ENCODE measurements at places on chromosomes 4 and X. TPM values are rescaled to one million over a fixed set of nuclear protein-coding genes. Genes with fewer than 3 reads are reported as not detected.

Gene GPC3
- 2.3 TPM for total RNA-seq

DNA sequence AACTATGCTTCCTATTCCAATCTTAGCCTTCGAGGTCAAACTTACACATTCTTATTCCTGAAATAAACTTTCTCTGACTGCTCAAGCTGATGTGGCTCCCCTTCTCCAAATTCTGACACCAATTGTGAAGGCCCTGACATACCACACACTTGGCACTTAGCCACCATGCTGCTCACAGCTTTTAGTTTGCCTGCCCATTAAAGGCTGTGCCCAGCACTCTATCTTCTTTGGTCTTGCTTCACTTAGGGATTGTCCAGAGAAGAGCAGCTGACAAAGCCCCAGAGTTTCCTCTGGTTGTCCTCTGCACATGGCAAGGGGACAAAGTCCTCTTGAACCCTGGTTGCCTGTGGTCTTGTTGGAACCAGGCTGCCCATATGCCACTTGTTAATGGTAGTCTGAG is 126.1 kb downstream of the ARHGEF9 start:
- no peak for DNase-seq

DNA sequence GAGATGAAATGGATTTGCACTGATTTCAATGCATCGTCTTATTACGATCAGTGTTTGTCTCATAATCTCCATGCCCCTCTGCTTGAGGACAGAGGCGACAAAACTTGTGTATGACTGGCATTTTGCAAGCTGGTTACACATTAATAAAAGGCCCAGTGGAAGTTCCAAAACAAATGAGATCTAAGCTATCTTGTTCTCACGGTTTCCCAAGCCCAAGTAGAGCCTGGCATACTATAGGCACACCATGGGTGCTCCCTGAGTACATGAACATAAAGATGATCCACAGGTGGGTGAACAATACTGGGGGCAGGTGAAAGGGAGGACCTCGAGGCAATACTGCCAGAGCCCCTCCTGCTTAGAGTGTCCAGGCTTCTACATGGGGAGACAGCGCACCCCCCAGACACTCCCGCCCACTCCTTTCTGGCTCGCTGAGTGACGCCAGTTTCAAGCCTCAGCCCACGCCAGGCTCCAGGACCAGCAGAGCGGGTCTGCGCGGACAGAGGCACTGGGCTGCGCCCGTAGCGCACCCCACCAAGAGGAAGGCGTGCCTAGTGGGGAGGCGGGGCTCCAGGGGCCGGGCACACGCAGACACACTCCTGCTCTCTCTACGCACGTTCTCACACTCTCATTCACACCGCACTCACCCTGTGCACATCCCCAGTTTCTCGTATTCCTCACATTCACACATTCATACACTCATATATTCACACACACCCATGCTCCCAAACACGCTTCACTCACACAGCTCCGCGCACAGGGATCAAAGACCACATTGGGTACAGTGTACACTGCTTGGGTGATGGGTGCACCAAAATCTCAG is 8.9 kb upstream of the GSX2 start:
- DNase-seq, result peak; percentile 79

- DNase-seq, result no peak
Measured at GRCh38 chr4:36078319-36078718, 166.0 kb downstream of the ARAP2 start.

DNA sequence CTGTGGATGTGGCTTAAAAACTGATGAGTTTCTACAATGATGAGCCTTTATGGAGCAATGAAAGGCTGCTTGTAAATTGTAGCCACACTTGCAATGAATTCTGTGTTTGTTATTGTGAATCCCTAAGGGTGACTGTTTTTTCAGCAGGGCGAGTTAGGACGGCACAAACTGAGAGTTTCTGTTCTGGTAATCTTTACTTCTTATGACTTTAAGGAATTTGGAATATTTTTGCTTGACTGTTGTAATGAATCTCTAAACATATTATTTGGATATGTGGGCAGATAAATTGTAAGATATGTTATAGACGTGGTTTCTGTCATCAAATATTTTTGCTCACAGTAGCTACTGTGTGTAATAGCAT is 22.2 kb downstream of the RBPJ start:
- DNase-seq, result no peak

Gene PROM1
- total RNA-seq, result 2.2 TPM

Gene LGI2
- 0.38 TPM for total RNA-seq

Gene SMIM43
- total RNA-seq, result not detected

DNA sequence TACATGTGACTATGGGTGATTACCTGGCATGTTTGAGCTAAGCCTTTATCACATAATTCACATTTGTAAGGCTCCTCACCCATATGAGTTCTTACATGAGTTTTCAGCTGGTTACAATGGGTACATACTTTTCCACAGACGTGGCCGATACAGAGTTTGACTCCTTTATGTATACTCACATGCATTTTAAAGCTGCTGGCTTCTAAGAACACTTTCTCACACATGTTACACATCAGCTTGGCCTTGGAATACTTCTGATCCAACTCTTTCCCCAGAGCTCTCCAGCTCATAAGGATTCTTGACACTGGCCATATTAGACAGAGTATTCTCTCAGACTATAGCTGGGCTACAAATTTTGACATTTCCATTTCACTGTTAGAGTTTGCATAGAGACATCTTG is 66.3 kb downstream of the TAB3 start:
- DNase-seq, result no peak

Gene GAGE2A
- not detected for total RNA-seq

DNA sequence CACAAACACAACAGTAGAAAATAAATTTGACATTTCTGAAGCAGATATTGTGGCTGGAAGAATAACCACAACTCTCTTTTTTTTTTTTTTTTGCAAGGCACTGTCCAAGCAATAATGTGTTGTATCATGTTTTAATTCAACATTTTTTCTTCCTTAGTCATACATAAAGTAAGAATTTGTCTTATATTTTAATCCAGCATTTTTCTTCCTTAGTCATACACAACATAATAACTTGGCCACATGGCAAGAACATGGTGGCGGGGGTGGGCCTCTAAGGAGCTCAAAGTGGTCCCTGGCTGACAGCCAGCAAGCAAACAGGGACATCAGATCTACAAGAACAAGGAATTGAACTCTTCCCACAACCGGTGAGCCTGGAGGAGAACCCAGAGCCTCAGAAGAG is 20.2 kb downstream of the FBXW7 start:
- DNase-seq, result no peak

- DNase-seq, result no peak
Measured at GRCh38 chr4:143257356-143257755, 72.6 kb downstream of the USP38 start.

Gene TEX13C
- not detected for total RNA-seq

DNA sequence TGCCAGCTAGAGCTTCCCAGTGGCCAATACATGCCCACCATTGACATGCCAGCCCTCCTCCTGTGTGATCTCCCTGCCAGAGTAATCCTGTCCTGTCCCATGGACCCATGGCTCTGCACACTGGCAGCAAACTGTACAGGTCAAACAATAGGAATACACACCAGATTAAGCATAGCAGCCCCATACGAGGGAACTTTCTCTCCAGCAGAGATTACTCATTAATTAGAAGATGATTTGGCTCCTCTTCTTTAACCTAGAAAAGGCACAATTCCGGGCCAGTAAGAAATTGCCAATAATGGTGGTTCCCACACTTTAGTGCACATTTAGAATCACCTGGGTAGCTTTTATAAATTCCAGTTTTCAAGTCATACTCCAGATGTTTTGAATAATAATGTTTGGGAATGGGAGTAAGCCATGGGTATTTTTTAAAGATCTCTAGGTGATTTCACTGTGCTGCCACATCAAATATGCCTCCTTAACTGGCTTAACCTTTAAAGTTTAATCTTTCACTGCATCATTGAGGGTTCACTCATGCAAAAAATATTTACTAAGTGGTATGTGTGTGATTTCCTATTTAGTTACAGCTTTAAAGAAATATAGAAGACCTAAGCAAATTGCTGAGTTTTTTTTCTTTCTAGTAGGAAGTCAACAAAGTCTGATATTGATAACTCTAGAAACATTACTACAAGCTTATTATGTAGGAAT is 277.6 kb upstream of the NWD2 start:
- DNase-seq, result no peak

DNA sequence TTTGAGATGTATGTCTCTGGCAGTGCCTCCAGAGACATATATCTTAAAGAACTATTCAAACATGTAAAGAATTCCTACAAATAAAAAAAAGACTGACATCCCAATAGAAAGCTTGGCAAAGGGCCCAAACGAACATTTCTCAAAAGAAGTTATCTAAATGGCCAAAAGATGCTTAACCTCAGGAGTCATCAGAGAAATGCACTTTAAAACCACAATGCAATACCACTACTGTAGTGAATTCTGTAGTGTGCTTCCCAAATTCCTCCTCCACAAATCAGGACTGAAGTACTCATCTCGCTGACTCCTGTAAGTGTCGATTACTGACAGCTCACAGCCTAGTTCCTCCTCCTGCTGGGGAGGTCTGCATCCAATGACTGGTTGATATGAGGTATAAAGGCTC is 129.0 kb upstream of the MAMLD1 start:
- DNase-seq, result no peak

- no peak for DNase-seq
Measured at GRCh38 chr4:102061133-102061532, 270.6 kb downstream of the BANK1 start.

All from right lobe of liver (tissue), 6 donors.